ENCODE measurements at places on chromosomes 11 and 22.

DNA sequence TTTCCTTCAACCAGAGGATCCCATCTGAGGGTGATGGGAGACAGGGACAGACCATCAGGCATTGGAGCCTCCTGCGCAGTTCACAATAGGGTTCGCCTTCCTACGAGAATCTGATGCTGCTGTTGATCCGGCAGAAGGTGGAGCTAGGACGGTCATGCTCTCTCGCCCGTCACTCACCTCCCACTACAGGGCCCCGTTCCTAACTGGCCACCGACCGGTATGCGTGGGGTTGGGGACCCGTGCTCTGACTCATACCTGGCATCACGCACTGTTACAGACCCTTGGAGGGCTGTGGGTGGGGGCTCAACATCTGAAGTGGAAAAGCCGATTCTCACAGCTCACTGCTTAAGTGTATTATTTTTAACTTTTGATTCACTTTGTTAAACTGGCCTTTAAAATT lies 402.3 kb downstream of the BRD1 start:
- DNase-seq = no peak

DNA sequence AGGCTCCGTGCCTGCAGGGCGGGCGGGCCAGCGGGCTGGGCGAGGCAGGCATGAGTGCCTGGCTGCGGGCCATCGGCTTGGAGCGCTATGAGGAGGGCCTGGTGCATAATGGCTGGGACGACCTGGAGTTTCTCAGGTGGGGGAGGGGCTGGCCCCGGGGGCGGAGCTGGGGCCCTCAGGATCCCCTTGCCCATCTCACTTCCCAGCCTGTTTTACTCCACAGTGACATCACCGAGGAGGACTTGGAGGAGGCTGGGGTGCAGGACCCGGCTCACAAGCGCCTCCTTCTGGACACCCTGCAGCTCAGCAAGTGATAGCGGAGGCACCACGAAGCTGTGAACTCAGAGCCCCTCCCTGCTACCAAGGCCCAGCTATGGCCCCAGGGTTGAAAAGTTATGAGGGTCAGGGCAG lies 5.9 kb downstream of the PHOX2A start:
- DNase-seq = no peak

GRCh38 chr11:96287822-96288439 lies 55.1 kb downstream of the MAML2 start:
- DNase-seq = no peak

GRCh38 chr22:46586531-46587011 lies 33.6 kb upstream of the GRAMD4 start:
- DNase-seq = no peak

DNA sequence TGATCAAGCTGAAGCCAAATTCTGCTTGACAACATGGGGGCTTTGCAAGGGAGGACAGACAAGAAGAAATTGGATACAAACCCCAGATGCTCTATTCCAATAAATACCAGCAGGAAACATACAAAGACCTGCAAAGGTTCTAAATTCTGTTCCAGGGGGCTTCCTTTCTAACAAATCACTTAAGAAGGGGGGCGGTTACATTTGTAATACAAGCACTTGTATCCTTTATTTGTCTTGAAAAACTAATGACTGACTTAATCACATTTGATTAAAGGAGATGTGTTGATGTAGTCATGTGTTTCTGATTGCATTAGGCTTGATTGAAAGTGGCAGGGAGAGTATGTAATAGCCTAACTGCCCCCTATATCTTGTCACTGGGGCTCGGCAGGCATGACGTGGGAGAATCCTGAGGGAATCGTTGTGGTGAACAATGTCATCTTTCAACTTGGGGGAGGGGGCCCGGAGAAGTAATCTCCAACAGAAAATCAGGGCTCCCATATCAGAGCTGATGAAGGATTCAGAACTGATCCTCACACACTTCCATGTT lies 361.7 kb downstream of the INSC start:
- DNase-seq = no peak

DNA sequence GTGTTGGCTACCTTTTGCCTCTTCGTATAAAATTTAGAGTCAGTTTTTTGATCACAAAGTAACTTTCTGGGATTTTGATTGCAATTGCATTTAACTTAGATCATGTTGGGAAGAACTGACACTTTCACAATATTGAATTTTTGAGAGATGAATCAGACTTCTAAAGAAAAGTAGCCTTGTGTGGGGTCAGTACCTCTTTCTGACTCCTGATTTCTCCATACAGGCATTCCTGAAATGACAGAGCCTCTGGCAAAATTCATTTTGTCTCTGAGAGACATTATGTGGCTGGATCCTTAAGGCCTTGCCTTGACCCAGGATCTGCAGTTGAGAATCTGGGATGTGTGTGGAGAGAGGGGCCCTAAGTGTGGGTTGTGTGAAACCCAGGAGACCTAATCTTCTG lies 37.8 kb downstream of the PPFIBP2 start:
- no peak for DNase-seq

DNA sequence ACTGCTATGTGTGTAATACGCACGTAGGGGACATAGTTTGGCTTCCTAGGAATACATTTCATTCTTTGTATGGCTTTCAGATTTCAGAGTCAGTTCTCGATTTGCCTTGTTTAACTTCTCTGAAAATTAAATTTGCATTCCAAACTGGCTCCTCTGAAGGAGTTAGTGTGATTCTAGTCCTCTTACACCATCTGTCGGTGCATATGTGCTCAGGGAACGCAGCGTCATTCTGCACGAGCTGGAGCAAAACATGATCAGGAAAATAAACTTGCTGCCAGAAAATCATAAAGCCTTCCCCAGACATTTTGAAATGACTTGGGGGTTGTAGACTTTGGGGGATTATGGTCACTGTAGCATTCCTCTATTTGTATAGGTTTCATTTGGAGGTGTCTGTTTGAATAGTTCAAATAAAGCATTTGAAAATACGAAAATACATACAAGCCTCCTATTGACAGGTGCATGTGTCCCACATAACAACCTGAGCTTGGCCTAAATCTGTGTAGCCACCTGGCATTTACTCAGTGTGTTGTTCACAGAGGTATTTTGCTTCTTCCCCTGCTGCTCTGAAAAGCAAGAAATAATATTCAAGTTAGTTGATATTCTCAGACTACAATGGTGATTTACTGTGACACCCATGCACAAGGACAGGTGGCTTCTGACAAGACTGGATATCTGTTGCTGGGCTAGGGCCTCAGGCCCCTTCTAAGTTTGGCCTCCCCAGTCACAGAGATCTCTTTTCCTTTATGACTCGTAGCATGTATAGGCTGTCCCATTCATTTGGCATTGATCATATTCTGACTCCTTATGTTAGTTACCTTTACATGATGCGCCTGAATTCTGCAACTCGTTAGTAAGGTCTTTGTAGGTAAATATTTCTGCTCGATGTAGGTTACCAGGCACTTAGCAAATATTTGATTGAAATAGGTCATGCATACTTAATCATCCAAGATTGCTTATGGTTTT lies 81.6 kb upstream of the SORL1-AS1 start:
- no peak for DNase-seq

- no peak for DNase-seq
Measured at GRCh38 chr11:86365546-86365945, 9.1 kb upstream of the CCDC81 start.

GRCh38 chr11:121499405-121499804 lies 46.6 kb upstream of the SORL1-AS1 start:
- DNase-seq = no peak

DNA sequence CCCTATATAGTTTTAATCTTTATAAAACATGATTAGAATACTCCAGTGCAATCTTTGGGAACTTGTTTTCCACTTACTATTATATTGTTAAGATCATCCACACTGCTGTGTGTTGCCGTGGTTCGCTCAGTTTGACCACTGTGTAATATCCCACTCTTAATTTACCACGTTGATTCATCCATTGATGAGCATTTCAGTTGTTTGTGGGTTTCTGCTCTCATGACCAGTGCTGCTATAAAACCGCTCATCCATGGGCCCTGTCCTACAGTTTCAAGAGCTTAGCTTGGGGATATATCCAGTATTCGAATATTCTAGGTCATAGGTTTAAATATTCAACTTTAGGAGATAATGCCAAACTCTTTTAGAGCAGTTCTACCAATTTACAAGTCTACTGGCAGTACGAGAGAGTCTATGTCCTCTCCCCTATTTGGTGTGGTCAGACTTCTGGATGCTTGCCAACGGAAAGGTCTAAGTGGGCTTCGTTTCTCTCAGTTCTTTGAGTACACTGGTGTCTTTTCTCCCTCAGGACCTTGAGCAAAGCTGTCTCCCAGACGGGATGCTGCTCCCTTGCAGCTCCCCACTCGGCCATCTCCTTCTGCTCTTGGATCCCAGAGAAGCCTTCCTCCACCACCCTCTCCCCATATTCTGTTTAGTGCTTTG lies 94.9 kb upstream of the ALX4 start:
- no peak for DNase-seq

Data from stimulated activated CD4-positive, alpha-beta T cell treated with anti-CD3 and anti-CD28 coated beads, Interleukin-15, amount 100 ng/mL, for 1 hour (primary cell).